ENCODE measurements at places on chromosomes 11 and 22.
A peak's percentile ranks its signal among the peaks of the same experiment; 100 is the strongest.

- no peak for DNase-seq
Observed at GRCh38 chr11:44307340-44308099, 2.4 kb downstream of the ALX4 start.

GRCh38 chr11:113689768-113690618, 16.1 kb downstream of the TMPRSS5 start:
- no peak for DNase-seq

GRCh38 chr11:64457416-64458010, 98.6 kb downstream of the RPS6KA4 start:
- DNase-seq: no peak

DNA sequence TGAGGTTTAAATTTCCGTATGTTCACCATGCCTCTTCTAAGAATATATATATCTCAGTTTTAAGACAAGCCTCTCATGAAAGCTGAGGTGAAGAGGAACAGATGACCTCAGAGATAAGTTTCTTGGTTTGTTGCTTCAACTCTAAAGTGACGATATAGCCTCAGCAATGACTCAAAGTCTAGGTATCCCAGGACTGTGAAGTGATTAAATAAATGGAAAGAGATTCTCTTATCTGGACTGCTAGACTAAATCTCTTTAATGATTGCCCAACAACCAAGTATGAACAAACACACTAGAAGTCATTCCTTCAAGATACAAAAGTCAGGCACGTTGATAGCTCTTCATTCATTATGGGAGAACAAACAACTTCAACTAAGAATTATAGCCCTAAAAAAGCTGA, 15.3 kb downstream of the CADM1 start:
- no peak for DNase-seq

DNA sequence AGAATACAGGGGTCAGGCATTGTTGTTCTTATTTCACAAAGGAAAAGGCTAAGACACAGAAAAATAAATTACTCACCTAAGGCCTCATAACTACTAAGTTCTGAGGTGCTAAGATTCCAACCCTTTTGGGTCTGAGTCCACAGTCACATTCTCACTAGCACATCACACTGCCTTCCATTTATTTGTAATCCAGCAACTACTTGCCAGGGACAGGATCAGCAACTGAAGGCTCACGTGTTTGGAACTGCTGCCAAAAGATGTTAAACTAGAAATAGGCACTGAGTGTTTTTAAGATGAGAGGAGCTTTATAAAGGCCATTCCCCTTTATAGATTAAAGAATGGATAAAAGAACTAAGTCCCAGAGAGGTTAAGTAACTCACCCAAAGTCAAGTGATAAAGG, 58.0 kb downstream of the CADM1 start:
- DNase-seq: no peak

DNA sequence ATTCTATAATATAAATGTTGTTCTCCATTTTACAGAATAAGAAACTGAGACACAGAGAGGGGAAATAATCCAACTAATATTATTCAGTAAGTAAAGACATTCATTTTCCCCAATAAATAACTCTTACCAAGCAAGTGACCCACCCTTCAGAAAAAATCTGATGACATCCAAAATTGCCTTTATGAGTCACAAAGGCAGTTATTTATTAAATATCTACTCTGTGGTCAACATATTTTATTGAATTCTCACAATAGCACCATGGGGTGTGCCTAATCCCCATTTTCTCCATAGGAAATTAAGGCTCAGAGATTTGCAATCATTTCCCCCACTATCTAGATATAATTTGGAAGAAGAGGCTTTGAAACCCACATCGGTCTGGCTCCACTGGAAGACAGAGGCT, 161.5 kb upstream of the ISX start:
- no peak for DNase-seq

DNA sequence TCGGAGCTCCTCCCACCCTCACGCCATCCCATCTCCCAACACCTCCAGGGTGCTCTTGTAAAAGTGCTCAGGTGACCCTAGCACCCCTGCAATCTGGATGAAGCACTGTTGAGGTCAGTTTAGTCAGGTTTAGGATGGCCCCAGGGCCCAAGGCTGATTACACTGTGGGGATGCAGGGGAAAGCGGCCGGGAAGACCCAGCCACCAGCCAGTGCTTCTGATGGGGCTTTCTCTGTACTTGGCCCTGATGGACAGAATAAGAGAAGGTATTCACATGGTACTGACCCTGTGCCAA, 28.7 kb downstream of the TPBGL start:
- DNase-seq: no peak

DNA sequence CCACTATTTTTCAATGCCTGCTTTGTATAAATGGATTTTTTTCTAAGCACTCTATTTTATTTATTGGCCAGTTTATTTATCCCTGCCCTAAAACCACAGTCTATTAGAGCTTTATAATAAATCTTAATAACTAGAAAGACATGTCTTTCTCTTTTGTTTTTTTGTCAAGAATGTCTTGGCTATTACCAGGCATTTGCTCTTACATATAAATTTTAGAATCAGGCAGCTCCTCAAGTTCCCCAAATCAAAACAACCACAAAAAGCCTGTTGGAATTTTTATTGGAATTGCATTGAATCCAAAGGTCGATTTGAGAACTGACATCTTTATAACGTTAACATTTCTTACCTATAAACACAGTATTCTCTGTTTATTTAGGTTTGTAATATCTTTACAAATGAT, 85.8 kb upstream of the SC5D start:
- DNase-seq: no peak

DNA sequence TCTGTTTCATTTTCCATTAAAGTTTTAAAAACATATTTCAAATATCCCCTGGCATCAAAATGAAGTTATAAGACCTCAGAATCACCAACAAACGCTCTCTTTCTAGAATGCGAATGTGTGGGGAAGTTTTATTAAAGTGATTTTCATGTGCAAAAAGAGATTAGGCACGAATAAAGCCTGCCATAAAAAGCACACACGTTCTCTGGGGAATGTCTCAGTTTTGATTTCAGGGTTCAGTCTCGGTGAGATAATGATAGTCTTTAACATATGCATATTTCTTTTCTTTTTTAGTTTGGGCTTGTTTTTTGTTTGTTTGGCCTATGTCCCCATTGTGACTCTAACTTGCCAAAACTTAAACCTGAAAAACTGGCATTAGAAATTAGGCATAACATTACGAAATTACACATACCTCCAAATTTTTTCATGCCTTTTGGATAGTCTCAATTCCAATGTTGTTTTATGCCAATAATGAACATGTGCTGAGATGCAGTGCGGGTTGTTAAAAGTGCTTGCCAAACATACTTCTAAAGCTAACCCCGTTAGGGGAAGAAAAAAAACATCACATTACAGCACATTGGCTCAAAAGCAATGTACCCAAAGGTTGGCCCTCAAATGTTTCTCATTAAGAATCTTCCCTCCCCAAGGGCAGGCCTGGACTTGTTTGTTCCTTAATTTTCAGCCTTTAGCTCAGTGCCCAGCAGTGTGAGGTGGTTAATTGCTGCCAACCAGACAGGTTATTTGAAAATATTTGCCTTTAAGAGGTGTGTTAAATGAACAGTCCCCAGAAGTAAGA, 33.2 kb upstream of the FBLN1 start:
- peak; percentile 32 for DNase-seq

DNA sequence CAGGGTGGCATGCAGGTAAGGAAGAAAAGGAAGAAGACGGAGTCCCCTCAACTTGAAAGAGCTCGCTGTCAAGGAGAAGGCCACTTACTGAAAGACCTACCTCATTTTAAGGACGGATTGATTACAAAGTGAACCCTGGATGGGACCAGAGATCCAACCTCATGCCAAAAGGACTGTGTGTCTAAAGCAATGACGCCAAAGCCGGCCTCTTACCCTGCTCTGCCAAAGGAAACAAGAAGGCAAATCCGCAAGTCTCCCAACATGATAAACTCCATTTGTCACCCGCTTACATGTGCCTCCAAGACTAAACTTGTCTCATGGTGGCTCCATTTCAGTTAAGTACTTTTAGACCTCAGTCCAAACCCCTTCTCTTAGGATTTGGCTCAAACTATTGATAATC, 148.7 kb upstream of the MTMR2 start:
- no peak for DNase-seq

- no peak for DNase-seq
Observed at GRCh38 chr11:126162306-126163030, 49.0 kb downstream of the RPUSD4 start.

- no peak for DNase-seq
Observed at GRCh38 chr11:108694846-108695245, 30.0 kb downstream of the DDX10 start.

Measured in spinal cord (tissue), 10 donors.